Myometrial cell (primary cell): ENCODE measurements at places on chromosomes 13 and 19. TPM values are rescaled to one million over a fixed set of nuclear protein-coding genes. Genes with fewer than 3 reads are reported as not detected.

The WTIP gene
- total RNA-seq, result 34.2 and 46.7 TPM in 2 replicates

The UCHL3 gene
- 78.0 and 102 TPM in 2 replicates for total RNA-seq

The RFPL4AL1 gene
- not detected in 2 replicates for total RNA-seq

The KIR2DL3 gene
- total RNA-seq, result not detected in 2 replicates

The EBI3 gene
- 0.35 TPM in 1 of 2 replicates, not detected in the other for total RNA-seq

The ADGRE1 gene
- total RNA-seq, result not detected in 2 replicates

The CATSPERD gene
- total RNA-seq, result not detected in 2 replicates

The PTH2 gene
- not detected in 2 replicates for total RNA-seq

The FPR1 gene
- total RNA-seq, result not detected in 2 replicates

The KLK10 gene
- not detected in 2 replicates for total RNA-seq

The SERPINE3 gene
- total RNA-seq, result not detected in 2 replicates

The ARRDC5 gene
- not detected in 2 replicates for total RNA-seq

The NALCN gene
- total RNA-seq, result 1.8 and 2.6 TPM in 2 replicates

The XAB2 gene
- total RNA-seq, result 42.2 and 45.3 TPM in 2 replicates

The ETV2 gene
- 1.4 TPM in 1 of 2 replicates, not detected in the other for total RNA-seq

The FSD1 gene
- total RNA-seq, result 5.2 and 14.4 TPM in 2 replicates

The CLEC4M gene
- total RNA-seq, result not detected in 2 replicates

The FLT1 gene
- 5.2 and 9.4 TPM in 2 replicates for total RNA-seq

The KIR3DL2 gene
- not detected in 2 replicates for total RNA-seq

The LHFPL6 gene
- 40.1 and 40.9 TPM in 2 replicates for total RNA-seq

The TMPRSS9 gene
- total RNA-seq, result not detected in 2 replicates

The AZU1 gene
- not detected in 2 replicates for total RNA-seq

The SDHAF1 gene
- 20.4 and 34.9 TPM in 2 replicates for total RNA-seq

The IFI30 gene
- total RNA-seq, result not detected in 2 replicates

The CEACAM19 gene
- total RNA-seq, result under 0.01 and 0.53 TPM in 2 replicates

The POSTN gene
- 194 and 257 TPM in 2 replicates for total RNA-seq

The ZNF880 gene
- total RNA-seq, result 18.7 and 23.0 TPM in 2 replicates

The GJB6 gene
- total RNA-seq, result not detected in 2 replicates

The DACT3 gene
- total RNA-seq, result 4.0 and 5.1 TPM in 2 replicates

The NKPD1 gene
- under 0.01 TPM in 1 of 2 replicates, not detected in the other for total RNA-seq

The PBX4 gene
- 1.4 TPM in 1 of 2 replicates, not detected in the other for total RNA-seq

The CGB1 gene
- not detected in 2 replicates for total RNA-seq

The MEIOSIN gene
- total RNA-seq, result not detected in 2 replicates

The LRRC63 gene
- not detected in 2 replicates for total RNA-seq

The DPF1 gene
- 2.1 and 3.5 TPM in 2 replicates for total RNA-seq

The CALR3 gene
- not detected in 2 replicates for total RNA-seq

The SH2D3A gene
- 0.18 TPM in 1 of 2 replicates, not detected in the other for total RNA-seq

The GRK1 gene
- not detected in 2 replicates for total RNA-seq

The PDX1 gene
- total RNA-seq, result not detected in 2 replicates

The EID2 gene
- 7.8 and 13.8 TPM in 2 replicates for total RNA-seq

The PLIN5 gene
- total RNA-seq, result 0.18 TPM in 1 of 2 replicates, not detected in the other

The UBE2L5 gene
- total RNA-seq, result not detected in 2 replicates

The ZNF557 gene
- total RNA-seq, result 2.9 and 5.1 TPM in 2 replicates

The NOVA2 gene
- total RNA-seq, result not detected in 2 replicates
